ENCODE measurements at places on chromosomes 4 and X.

DNA sequence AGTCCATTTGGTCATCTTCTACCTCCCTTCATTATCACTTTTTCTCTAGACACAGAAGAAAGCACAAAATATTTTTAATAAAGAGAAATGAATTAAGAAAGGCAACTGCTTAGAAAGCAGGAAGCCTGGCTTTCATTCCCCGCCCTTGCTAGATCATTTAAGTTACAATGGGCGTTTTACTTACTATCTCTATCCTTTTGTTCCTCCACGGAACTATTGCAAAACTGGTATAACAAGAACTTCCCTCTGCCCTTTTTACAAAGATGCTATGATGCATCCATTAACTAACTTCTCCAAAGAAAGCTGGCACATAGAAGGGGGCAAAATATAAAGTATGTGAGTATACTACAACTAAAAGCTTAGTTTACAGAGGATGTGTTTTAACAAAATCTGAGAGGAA is 434.5 kb upstream of the FTHL17 start:
- DNase-seq: no peak

DNA sequence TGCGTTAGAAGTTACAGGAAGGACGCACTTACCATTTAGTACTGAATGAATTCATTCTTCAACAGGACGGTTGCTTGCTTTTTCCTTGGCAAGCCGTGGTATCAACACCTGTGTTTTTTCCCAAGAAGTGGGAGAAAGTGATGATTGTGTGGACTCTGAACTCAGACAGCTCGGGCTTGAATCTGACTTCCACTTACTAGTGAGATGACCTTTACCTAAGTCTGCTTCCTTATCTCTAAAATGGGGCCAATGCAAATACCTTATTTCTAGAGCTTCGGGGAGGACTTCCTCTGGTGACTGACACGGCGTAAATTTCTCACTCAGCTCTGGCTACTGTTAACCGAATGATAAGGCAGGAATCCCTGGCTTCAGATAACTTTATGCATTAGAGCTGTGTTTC is 146.8 kb upstream of the RBPJ start:
- no peak for DNase-seq

DNA sequence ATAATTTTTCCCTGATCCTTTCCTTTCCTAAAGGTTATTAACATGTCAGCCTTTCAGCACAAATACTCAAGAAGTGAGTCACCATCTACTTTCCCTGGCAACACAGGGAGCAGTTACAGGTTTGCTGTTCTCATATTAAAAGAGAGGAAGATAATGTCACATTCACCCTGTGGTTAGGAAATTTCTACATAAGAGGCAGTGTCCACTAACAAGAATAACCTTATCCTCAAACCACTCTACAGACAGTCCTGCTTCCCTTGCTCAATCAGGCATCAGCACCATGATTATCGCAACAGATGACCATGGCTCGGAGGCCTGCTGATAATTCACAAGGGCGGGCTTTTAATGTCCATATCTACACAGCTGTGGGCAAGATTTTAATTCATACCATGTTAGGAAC is 30.9 kb downstream of the RNF150 start:
- no peak for DNase-seq

- DNase-seq: no peak
Observed at GRCh38 chrX:45208121-45208856, 7.6 kb upstream of the DIPK2B start.

- DNase-seq: no peak
Observed at GRCh38 chr4:146545102-146545501, 23.4 kb upstream of the SLC10A7 start.

DNA sequence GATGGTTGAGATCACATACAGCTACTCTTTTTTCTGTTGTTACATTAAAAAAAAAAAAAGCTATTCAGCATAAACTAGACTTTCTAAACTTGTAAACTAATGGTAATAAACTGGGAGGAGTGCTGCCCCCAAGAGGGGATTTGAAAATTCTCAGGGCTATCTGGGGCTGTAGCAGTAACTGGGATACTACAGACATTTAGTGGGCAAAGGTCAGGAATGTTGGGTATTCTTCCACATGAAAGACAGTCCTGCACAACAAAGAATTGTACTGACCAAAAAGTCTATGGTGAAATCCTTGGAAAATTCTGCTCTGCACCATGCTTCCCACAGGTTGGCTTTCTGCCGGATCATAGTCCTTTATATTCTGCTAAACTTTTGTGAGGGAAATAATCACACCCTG is 232.6 kb upstream of the BOD1L1 start:
- DNase-seq: no peak

DNA sequence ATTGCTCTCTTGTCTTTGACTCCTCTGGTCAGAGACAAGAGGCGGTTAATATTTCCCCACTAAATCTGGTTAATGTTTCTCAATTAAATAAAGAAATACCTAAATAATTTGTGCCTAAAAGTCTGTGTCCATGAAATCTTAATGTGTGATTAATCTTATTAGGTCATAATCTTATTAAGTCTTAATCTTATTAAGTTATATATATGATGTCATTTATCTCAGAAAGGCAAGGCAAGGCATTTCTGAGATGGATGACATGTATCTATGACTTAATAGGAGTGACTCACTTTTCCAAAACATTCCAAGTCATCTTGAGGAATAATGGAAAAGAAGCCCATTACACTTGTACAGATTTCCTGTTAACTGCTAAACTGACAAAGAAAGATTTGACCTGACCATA is 74.7 kb downstream of the TRAM1L1 start:
- DNase-seq: no peak

- no peak for DNase-seq
Observed at GRCh38 chr4:155999725-156000124, 46.1 kb upstream of the CTSO start.

GRCh38 chr4:147351083-147351787 is 129.7 kb upstream of the EDNRA start:
- DNase-seq: no peak

DNA sequence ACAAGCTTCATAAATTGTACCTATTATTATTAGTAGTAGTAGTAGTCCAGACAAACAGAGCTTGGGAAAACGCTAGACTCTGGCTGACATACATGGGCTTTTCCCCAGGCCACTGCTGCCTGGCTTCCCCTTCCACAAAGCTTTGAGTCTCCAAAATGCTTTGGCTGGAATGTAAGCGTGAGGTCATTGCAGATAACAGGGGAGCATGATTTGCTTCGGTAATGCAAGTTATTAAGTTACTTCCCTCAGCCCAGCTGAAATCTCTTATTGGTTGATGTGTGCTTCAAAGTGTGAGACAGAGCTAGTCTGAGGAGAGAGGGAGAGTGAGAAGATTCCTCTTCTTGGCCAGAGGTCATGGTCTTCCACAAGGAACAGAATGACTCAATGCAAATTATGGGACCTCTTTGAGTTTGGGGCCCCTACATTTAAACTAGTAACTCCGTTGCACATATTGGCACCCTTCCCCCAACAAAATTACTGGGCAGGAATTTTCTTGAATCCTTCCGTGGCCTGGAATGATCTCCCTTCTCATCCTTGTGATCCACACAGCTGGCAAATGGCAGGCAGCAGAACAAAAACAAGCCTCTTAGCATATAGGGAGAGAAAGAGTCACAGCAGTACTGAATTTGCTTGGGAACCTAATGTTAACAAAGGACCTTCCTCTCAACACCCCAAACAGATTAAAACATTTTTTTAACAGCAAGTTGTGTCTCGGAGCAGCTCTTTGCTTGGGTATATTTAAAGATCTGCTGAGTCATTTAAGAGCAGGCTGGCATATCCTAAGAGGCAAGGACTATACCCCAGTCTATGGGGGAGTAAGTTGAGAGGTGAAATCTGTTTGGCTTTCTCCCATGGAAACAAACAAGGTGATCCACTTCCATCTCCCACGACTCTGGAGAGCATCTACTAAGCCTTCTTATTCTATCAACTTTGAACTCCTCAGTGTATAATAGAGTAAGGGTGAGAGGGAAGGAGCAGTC is 19.9 kb downstream of the AR start:
- DNase-seq: no peak

DNA sequence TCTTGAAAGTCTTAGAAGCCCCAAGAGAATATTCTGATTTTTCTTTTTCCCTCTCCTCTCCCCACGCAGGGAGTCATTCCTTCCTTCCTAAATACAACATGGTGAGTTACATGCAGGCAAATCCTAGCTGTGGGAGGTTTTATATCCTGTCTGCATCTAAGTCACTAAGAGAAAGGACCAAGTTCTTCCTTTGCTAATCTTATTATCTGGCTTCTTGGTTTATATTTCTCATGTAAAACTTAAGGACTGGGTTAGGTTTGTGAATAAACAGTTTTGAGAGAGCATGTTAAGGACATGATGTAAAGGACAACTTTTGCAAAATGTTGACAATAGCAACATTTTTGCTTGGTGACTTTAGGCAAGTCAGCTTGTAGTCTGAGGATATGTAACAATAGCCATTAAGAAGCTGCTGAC is 5.1 kb upstream of the CXCL9 start:
- DNase-seq: no peak

- no peak for DNase-seq
Observed at GRCh38 chr4:1772853-1773538, 20.1 kb upstream of the FGFR3 start.

DNA sequence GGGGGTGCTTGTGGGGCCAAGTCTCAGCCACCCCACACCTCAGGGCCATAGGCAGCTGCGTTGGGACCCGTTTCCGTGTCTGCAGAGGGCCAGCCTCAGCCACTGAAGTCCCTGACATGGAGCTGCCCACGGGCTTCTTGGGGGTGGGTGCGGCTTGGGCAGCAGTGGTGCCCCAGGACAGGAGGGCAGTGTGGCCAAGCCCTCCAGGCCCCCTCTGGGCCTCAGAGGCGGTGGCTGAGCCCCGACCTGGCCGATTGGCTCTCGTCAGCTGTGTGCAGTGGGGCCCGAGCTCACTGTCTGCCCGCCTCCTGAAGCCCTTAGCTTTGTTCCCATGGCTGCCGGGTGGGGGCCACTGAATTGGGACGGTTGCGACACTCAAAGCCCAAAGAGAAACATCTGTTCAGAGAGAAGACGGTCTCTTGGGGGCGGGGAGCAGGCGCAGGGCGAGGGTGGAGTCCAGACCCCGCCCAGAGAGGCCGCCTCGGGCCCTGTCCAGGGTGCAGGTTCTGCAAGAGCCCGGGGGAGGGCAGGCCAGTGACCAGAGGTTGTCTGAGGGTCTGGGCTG is 9.1 kb downstream of the FGFR3 start:
- no peak for DNase-seq

DNA sequence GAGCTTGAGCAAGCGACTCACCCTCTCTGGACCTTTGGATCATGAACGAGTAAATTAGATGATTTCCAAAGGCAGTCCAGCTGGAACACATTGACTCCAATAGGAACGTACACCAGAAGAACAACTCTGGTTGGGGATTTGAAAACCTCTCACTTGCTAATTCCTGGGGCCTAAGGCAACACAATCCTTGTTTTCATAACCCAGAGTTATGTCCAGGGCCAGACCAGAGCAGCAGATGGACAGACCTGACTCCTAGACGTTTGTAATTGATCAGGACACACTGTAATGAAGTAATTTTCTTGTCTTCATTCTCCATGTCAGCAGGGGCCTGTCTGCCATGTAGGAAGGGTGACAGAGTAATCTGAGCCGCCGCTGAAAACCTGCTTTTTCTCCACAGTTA is 283.9 kb downstream of the IDS start:
- no peak for DNase-seq

- no peak for DNase-seq
Observed at GRCh38 chr4:55458611-55459010, 62.9 kb downstream of the TMEM165 start.

DNA sequence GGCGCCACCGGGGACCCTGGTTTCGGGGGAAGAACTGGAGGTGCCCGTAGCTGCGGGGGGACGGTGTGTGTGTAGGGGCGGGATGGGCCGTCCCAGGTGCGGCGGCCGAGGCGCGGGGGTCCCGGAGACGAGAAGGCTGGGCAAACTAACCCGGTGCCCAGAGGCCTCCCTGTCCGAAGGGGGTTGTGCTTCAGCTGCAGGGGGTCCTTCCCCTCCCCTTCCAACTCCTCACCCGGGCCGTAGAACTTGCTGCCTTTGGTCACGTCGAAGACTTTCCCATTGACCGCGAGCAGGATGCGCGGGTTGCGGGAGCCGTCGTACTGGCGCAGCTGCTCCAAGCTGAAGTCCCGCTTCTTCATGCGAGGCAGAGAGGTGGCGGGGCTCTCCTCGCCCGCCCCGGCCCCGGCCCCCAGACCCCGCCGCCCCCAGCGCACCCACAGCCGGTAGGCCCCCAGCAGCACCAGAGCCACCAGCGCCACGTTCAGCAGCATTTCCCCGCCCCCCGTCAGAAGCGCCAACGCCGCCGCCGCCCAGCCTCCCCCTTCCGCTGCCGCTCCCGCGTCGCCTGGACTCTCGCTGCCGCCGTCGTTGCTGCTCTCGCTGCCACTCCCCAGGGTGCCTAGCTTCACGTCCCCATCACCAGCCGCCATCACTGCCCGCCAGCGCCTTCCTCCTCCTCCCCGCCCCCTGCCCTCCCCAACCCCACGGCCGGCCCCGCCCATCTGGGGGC is at the start of gene PGRMC2:
PGRMC2 (minus strand) TSS at position 673 of the 730 bp plus-strand sequence; CDS start at position 650, 23 bp downstream.
- peak; percentile 26 for DNase-seq

DNA sequence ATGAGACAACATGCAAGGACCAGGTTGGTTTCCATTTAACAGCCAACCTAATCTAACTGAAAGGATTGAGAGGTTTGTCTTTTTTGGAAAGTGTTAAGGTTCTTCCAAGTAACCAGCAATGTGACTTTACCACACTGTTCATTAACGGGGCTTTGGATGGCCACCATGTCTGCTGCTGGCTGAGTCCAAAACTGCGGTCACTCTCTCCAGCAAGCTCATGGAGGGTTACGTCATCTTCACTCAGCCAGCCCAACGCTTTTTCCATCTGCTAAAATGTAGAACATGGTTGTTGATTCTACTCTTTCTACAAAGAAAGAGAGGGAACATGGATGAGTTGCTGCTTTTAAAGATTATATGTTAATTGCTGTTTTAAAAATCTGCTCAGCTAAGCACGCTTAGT is 11.0 kb downstream of the PKD2 start:
- DNase-seq: no peak

DNA sequence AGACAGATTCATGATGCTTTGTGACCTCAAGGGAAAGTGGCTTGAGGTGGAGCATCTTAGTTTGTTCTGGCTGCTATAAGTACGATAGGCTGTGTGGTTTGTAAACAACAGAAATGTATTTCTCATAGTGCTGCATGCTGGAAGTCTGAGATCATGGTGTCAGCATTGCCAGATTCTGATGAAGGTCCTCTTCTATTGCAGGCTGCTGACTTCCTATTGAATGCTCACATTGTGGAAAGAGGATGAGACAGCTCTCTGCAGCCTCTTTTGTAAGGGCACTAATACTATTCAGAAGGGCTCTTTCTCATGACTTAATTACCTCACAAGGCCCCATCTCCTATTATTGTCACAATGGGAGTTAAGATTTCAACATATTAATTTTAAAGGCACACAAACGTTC is 1674.0 kb upstream of the PCDH7 start:
- no peak for DNase-seq

- DNase-seq: no peak
Observed at GRCh38 chr4:119113033-119113655, 22.5 kb upstream of the MYOZ2 start.

DNA sequence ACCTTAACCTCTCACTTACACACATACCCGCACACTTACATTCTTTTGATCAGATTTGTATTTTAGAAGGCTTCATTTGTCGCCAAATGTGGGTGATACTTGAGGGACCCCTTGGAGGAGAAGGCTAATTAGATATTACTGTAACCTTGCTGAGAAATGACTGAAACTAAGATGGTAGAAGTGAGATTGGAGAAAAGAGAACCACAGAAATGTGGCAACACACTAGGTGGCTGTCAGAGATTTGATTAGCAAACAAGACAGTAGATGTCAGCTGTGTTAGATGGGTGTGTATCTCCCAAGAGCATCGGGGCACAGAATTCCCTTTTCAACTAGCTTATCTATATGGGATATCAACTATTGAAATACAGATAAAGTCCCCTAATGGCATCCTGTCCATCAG is 149.3 kb upstream of the FABP2 start:
- no peak for DNase-seq

All from mucosa of gallbladder (tissue), 1 donor.